ENCODE measurements at places on chromosomes 7 and 10.
A peak's percentile ranks its signal among the peaks of the same experiment; 100 is the strongest.

- DNase-seq = no peak
These were observed 266.4 kb downstream of the SORCS3 start for GRCh38 chr10:104907521-104907920.

GRCh38 chr7:29884399-29885272, 78.3 kb downstream of the WIPF3 start:
- DNase-seq = no peak

GRCh38 chr10:47051741-47052238, 140.6 kb downstream of the PTPN20 start:
- peak; percentile 30 for DNase-seq

- no peak for DNase-seq
These were observed 112.8 kb downstream of the BUB3 start for GRCh38 chr10:123266971-123267370.

DNA sequence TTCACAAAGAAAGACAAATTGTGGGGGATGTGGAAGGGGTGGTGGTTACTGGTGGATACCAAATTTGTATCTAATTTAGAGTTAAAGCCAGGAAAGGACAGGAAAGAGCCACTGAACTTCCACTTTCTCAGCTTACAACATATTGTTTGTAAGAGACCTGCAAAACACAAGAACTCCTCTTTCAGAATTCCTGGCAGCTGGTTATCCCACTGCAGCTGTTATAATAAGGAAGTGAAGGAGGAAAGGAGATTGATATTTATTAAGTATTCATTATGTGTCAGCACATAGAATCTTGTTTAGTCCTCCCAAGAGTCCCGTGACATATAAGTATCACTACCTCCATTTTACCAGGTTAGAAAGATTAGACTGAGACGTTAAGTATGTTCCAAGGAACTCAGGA, 481.7 kb downstream of the PHTF2 start:
- DNase-seq = no peak

- DNase-seq = no peak
These were observed 158.1 kb downstream of the CCDC3 start for GRCh38 chr10:12843296-12843945.

DNA sequence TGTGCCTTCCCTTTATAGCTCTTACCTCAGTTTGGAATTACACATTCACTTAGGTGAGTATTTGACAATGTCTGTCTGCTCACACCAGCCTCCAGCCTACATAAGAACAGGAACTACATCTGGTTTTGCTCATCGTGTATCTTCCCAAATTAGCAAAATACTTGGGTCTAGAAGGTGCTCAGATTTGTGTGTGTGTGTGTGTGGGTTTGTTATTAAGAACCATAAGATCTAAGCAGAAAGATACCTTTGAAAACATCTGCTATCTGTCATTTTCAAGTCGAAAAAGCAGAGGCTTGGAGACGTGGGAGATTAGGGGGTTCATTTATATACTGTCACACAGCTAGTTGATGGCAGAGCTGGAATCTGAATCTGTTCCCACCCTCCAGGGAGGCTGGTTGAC, 14.8 kb upstream of the LAMB4 start:
- DNase-seq = no peak

- no peak for DNase-seq
These were observed 23.3 kb downstream of the SEM1 start for GRCh38 chr7:96686305-96686704.

DNA sequence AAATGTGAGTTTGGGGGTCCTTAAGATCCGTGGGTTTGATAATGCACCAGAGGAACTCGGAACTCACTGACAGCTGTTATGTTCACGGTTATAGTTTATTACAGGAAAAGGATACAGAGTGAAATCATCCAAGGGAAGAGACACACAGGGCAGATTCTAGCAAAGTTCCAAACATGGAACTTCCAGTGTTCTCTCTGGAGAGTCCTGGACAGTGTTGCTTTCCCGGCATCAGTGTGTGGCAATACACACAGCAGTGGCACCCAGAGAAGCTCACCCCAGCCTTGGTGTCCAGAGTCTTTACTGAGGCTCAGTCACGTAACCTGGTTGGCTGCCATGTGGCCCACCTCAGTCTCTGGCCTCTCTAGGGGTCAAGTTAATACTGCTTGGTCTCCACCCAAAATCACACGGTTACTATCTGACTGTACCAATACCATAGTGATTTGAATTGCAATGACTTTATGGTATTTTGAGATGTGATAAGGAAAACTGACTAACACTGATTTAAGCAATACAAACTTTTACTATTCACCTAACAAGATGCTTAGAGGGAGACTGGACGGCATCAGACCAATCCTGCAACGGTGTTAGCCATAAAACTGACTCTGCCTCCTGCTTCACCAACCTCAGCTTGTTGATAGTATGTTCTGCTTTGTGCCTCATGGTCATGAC, 8.1 kb upstream of the PRXL2A start:
- DNase-seq = no peak

Data from adrenal gland (tissue), 19 donors.